Activated T-helper 1 cell treated with anti-CD3 and anti-CD28 coated beads, Interleukin-12 subunit alpha, Interleukin-12 subunit beta, Interleukin-2, Interleukin-4 antibody, amounts not matched to agents 30 ng/mL and 10 ng/mL and 1 ng/mL, durations not matched to agents 14 hours and 24 hours and 36 hours (primary cell): ENCODE measurements at places on chromosomes 13 and 19. TPM values are rescaled to one million over a fixed set of nuclear protein-coding genes. Genes with fewer than 3 reads are reported as not detected.

DNA sequence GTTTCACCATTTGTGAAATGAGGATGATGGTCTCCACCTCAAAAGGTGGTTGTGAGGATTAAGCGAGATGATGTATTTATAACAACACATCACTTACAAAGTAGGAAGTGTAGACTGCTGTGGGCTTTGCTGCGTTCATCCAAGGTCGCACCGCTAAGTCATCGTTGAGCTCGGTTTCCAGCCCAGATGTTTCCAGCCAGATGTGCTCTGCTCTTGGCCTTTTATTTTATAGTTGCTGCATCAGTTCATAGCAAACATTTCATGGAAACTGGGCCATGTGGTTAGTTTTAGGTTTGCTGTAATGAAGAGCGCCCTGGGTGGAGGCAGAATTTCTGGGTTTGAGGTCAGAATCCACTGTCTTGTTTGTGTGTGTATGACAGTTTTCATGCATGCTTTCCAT is 76.5 kb upstream of the RNF113B start:
- H3K27ac ChIP-seq: no peak overlapping the region
- peaks cover 2% of the 10 kb centered on the region for H3K27me3 ChIP-seq
- no peak overlapping the region for H3K4me3 ChIP-seq

GRCh38 chr13:63843766-63844699 is 2428.4 kb upstream of the PCDH20 start:
- H3K4me1 ChIP-seq: no peaks in the 10 kb centered on the region
- DNase-seq: no peak
- H3K4me3 ChIP-seq: no peak overlapping the region
- no peaks in the 10 kb centered on the region for H3K27me3 ChIP-seq
- no peaks in the 10 kb centered on the region for H3K36me3 ChIP-seq

DNA sequence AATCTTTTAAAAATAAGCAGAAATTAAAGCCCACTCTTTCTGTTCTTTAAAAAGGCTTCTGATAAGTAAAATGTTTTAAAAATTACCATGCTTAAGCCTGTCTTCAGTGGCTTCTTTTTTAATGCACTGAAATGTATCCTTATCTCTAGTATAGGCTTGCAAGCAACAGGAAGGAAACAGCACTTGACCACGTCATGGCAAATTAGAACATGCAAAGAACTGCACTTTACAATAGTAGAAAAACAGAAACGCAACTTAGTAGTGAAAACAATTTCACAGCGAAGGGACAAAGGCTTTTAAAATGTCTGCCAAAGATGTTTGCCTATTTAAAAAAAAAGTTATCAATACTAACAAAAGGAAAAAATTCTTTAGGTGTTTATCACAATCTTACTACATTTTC is 36.3 kb downstream of the ELF1 start:
- H3K36me3 ChIP-seq: peaks cover 21% of the 10 kb centered on the region
- H3K4me3 ChIP-seq: peak overlapping the region; percentile 91
- DNase-seq: peak; percentile 62
- peak overlapping the region; percentile 90 for H3K27ac ChIP-seq

DNA sequence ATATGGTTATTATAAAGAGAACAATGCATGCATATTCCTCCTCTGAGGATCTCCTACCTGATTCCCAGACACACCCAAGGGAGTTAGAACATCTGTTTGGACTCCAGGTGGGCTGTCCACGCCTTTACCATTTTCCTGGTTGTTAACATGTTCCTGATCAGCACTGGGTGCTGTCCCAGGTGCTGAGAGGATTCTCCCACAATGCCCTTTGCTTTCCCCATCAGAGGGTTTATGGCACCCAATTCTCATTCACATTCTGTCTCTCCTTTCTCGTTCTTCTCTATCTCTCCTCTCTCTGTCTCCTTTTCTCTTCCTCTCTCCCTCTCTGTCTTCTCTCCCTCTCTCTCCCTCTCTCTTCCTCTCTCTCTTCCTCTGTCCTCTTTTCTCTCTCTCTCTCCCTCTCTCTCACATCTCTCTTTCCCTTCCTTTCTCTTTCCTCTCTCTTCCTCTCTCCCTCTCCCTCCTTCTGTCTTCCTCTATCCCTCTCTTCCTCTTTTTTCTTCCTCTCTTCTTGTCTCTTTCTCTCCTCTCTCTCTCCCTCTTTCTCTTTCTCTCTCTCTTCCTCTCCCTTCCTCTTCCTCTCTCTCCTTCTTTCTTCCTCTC is 3.3 kb upstream of the RDH13 start:
- peaks cover 21% of the 10 kb centered on the region for H3K4me1 ChIP-seq
- no peak overlapping the region for H3K27ac ChIP-seq
- H3K27me3 ChIP-seq: peaks cover 39% of the 10 kb centered on the region
- no peak for DNase-seq
- no peak overlapping the region for H3K4me3 ChIP-seq
- H3K36me3 ChIP-seq: peaks cover 1% of the 10 kb centered on the region

GRCh38 chr19:14786421-14786851 is 8.1 kb upstream of the ADGRE2 start:
- no peak overlapping the region for H3K27ac ChIP-seq
- H3K4me3 ChIP-seq: no peak overlapping the region
- DNase-seq: no peak
- H3K36me3 ChIP-seq: no peaks in the 10 kb centered on the region
- peaks cover 10% of the 10 kb centered on the region for H3K4me1 ChIP-seq

- no peak for DNase-seq
- H3K4me3 ChIP-seq: no peak overlapping the region
- H3K27me3 ChIP-seq: no peaks in the 10 kb centered on the region
- H3K4me1 ChIP-seq: no peaks in the 10 kb centered on the region
- H3K36me3 ChIP-seq: no peaks in the 10 kb centered on the region
Measured at GRCh38 chr13:51324714-51325420, 14.6 kb upstream of the SERPINE3 start.

GRCh38 chr13:93412676-93413075 is 186.1 kb downstream of the GPC6 start:
- H3K36me3 ChIP-seq: no peaks in the 10 kb centered on the region
- no peaks in the 10 kb centered on the region for H3K4me1 ChIP-seq
- no peak overlapping the region for H3K4me3 ChIP-seq
- no peak overlapping the region for H3K27ac ChIP-seq
- H3K27me3 ChIP-seq: no peaks in the 10 kb centered on the region
- DNase-seq: no peak

GRCh38 chr13:76795701-76796695 is 90.2 kb downstream of the KCTD12 start:
- no peaks in the 10 kb centered on the region for H3K27me3 ChIP-seq
- no peaks in the 10 kb centered on the region for H3K36me3 ChIP-seq
- no peaks in the 10 kb centered on the region for H3K4me1 ChIP-seq
- DNase-seq: no peak

- H3K27me3 ChIP-seq: no peaks in the 10 kb centered on the region
- DNase-seq: no peak
- H3K4me3 ChIP-seq: no peak overlapping the region
Measured at GRCh38 chr19:8096071-8096470, 43.5 kb downstream of the CCL25 start.

DNA sequence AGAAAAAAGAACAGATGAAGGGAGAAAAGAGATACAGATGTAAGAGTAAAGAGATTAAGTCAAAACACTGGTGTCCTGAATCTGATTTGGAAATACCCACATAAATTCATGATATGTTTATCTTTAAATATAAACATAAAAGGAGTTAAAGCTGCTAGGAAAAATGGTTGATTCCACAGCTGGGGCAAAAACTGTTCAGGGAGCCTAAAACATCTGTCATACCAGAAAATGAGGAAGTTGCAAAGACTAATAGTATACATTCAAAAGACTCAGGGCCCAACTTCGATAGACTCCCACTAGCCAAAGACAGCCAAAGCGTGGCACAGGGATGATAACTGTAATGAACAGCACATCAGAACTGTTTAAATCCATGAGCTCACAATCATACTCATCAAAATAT is 62.0 kb downstream of the ABCC4 start:
- H3K36me3 ChIP-seq: no peaks in the 10 kb centered on the region
- no peak for DNase-seq
- no peaks in the 10 kb centered on the region for H3K27me3 ChIP-seq
- H3K4me1 ChIP-seq: no peaks in the 10 kb centered on the region

GRCh38 chr19:5642204-5642603 is 19.3 kb downstream of the SAFB start:
- no peak for DNase-seq
- H3K4me3 ChIP-seq: no peak overlapping the region
- H3K27ac ChIP-seq: no peak overlapping the region
- no peaks in the 10 kb centered on the region for H3K27me3 ChIP-seq

The CYP2F1 gene
- total RNA-seq: not detected in 2 replicates

The ZNF829 gene
- 5.3 and 5.4 TPM in 2 replicates for total RNA-seq

The MCF2L gene
- 0.42 TPM in 1 of 2 replicates, not detected in the other for total RNA-seq

The CATSPERD gene
- not detected in 2 replicates for total RNA-seq
